Vagina (tissue), 2 donors: ENCODE measurements at places on chromosomes 4 and X.

GRCh38 chrX:88416002-88416401 is 331.0 kb upstream of the CPXCR1 start:
- no peak for DNase-seq

DNA sequence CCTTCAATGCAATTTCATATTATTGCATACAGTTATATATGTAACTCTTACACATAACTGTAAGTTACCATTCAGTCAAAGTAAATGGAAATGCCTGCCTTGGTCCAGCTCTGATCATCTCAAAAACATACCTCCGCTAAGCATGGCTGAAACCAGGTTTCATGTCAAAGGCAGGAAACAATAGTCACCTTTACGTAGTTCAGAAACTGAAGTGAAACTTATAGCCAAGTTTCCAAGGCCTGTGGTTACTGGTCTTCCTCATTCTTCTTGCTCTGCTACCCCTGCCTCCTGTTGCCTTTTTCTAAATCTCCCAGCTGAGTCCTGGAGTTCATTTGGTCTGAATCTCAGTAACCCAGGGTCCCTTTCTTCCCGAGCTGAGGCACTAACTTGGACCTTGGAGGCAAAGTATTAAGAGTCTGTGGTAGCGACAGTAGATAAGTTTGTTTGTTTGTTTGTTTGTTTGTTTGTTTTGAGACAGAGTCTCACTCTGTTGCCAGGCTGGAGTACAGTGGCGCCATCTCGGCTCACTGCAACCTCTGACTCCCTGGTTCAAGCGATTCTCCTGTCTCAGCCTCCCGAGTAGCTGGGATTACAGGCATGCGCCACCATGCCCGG is 30.8 kb downstream of the DAPP1 start:
- DNase-seq, result no peak

GRCh38 chrX:28108186-28108945 is 127.1 kb upstream of the DCAF8L1 start:
- DNase-seq, result no peak

DNA sequence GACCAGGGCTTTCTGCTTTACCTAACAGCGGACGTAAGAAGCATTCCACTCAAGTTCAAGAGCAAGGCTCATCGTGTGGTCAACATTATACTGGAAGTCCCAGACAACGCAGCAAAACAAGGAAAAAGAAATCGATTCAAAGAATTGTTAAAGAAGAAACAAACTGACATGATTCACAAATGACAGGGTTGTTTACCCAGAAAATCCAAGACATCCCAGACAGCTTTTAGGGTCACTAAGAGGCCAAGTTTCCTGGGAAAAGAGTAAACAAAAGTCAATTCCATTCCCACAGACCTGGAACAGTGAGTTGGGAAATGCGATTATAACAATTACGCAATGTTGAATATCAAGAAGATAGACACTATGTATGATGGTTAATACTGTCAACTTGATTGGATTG is 21.5 kb upstream of the HTRA3 start:
- DNase-seq, result no peak

DNA sequence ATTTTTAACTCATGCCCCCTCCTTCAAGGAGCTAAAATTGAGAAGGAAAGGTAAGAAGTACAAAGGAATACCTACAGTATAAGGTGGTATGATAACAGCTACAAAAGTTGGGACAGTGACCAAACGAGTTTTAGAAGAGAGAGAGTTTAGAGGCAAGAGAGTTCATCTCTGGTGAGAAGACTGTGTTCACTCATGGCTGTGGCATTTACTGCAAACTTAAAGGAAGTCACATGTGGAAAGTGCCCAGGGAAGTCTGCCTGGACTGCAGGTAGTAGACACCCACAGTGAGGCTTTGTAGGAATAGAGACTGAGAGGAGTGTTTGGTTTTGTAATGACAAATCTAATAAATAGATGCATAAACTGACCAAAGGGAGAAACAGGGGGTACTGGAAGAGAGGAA is 493.5 kb downstream of the IL15 start:
- no peak for DNase-seq

- DNase-seq, result no peak
These were observed 722 bp downstream of the NAAA start for GRCh38 chr4:75939890-75940691.

DNA sequence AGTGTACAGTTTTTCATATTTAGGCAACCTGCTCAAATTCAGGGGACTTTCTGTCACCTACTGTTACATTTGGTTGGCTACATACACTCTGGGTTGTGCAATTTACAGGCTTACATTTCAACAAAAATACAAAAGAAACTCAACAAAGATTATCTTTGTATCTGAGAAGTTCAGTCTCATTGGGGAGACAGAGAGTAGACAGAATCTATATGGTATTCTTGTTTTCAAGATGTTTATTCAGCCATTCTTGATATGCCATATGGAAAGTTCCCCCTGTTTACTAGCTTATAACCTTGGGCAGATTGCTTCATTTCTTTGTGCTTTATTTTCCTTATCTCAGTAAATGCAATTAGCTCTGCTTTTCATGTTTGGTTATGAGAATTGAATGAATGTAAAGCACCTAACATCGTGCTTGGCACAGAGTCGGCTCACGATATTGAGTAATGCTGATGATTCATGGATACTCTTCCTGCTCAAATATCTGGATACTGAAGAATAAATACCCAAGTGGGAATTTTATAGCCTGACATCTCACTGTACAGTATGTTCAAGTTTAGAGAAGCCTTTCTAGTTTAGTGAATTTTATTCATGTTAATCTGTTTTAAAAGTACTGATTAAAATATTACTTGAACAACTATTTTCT is 96.5 kb upstream of the PACRGL start:
- DNase-seq, result no peak

GRCh38 chr4:150852216-150852615 is 162.9 kb downstream of the LRBA start:
- DNase-seq, result no peak

- no peak for DNase-seq
These were observed 53.9 kb upstream of the RPS6KA3 start for GRCh38 chrX:20320461-20321159.

DNA sequence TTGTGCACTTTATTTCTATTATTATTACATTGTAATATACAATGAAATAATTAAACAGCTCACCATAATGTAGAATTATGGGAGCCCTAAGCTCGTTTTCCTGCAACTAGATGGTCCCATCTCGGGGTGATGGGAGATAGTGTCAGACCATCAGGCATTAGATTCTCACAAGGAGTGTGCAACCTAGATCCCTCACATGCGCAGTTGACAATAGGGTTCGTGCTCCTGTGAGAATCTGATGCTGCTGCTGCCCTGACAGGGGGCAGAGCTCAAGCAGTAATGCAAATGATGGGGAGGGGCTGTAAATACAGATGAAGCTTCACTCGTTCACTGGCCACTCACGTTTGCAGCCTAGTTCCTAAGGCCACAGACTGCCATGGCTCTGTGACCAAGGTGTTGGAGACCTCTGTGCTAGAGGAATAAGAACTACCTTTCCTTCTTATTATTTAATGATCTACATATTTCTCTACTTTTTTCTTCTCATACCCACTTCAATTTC is 492.9 kb upstream of the INTU start:
- DNase-seq, result no peak

- DNase-seq, result no peak
These were observed at the start of gene EPHA5 for GRCh38 chr4:65670331-65671031. Gene EPHA5, minus strand, starts transcription at chr4:65670489. Its CDS starts 747 bp downstream, at chr4:65669742.

- no peak for DNase-seq
These were observed 54.2 kb upstream of the RASSF6 start for GRCh38 chr4:73674451-73674919.

DNA sequence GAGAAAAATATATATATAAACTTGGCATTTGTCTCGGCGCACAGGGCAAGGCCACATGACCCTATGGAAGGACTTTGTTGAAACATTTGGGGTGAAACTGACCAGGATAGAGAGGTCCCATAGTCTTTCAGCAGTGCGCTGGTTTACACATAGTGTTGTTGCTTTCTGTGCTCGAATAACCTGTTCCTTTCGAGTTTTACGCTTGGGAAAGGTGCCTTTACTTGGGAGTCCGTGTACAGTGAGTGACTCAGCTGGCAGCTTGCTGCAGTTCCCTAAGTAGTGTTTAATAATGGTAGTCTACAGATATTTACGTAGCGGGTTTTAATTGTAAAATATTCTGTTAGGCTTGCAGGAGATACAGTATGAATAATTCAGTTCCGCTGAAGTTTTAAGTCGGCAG is 578 bp downstream of the APOOL start:
- no peak for DNase-seq

- DNase-seq, result no peak
These were observed 58.9 kb downstream of the TLR10 start for GRCh38 chr4:38723726-38724474.

DNA sequence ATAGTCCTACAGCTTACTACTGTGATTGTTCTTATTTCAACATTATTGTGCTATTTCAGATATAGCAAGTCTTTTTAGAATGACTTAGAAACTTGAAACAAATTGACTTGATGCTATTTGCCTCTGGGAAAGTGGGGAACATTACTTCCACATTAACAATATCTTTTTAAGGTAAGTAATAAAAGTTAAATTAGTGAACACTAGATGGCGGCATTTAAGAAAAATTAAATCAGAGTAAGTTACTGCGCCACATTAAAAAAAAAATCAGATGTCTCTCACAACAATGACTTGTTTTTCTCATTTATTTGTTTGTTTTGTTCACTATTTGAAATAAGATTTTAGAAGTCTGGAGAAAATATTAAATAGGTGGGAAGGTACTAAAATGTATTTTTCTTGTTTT is 1026.9 kb upstream of the SLIT2 start:
- DNase-seq, result no peak

- no peak for DNase-seq
These were observed 47.7 kb downstream of the TIGD2 start for GRCh38 chr4:89158884-89159503.

DNA sequence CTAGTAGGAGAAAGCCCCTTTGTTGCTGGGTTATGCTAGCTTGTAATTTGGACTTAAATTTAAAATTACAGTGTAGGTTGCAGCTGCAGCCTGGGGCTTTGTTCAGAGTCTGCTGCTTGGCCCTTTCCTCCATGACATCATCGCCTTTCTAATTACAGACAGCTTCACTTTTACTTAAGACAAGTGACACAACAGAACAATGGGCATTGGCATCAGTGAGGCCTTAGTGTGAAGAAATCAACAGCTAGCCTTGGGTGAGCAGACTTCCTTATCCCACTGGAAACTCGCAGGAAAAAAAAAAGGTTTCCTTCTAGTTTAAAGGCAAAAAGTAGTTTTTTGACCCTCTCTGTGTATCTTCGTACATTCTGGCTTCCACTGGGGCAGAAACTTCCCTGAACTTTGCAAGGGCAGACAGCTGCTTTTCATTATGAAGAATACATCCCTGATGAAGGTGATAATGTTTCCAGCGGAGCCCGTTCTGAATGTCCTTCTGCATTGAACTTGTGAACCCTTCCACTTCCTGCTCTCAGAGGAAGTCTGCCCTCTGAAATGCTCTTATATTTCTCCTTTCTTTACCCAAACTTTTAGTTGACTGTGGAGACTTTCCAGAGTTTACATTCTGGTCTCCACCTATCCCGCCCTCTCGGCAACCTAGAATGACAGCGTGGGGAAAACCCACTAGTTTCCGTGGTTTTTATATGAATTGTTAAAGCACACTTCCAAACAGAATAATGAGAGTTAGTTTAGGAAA is 123.2 kb upstream of the FAM9C start:
- no peak for DNase-seq

DNA sequence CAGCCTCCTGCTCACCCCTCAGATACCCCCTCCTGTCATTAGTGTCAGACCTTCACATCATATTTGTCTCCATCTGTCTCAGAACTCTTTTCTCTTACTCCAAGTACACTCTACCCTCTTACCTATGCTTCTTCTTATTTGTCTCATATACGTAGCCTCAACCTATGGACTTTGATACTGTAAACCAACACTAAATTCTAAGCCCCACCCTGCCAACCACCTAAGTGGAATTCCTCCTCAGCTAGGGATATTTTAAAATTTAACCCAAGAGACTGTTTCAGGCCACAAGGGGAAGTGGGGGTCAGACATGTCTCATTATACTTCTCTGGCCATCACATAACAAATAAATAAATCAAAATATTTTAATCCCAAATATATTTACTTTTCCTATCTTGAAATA is 778.1 kb upstream of the GRID2 start:
- no peak for DNase-seq

DNA sequence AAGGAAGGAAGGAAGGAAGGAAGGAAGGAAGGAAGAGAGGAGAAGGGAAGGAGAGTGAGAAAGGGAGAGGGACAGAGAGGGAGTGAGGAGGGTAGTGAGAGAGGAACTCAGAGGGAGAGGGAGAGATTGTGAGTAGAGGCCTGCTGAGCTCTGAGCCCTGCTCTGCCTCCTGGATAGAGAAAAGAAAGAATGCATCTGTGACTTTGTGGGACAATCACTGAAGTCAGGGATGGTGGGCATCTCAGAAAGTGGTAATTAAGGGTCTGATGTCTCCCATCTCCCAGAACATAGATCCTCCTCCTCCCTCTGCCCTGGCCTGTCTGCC is 142.9 kb upstream of the BANK1 start:
- no peak for DNase-seq

DNA sequence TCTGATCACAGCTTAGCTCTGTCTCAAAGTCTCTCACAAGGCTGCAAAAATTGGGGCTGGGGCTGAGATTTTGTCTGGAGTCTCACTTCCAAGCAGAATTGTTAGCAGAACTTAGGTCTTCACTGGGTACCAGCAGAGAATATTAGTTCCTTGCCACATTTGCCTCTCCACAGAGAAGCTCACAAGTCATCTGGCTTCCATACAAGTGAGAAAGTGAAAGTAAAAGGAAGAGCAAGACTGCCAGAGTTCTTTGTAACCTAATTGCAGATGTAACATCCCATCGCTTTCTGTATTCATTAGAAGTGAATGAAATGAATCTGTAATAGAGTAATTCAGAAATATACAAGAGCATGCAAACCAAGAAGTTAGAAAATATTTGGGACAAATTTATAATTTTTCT is 624.1 kb upstream of the GNPDA2 start:
- no peak for DNase-seq

DNA sequence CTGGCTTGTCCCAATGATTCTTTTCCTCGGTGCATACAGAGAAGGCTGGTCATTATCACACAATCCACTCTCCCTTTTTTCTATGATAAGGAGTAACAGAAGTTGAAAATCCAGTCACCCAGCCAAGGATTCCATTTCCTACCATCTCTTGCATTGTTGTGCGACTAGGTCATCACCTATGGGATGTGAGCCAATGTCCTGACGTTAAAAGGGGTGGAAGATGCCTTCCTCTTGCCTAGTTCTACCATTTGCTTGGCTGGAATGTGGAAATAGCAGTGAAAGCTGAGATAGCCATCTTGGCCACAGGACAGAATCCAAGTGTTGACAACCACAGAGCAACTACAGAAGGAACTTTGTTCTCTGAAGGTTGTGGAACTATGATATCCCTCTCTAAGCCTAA is 132.2 kb upstream of the KIT start:
- no peak for DNase-seq

- no peak for DNase-seq
These were observed 37.9 kb upstream of the HMX1 start for GRCh38 chr4:8909548-8909947.

GRCh38 chr4:146382194-146382593 is 139.5 kb downstream of the SLC10A7 start:
- no peak for DNase-seq

GRCh38 chr4:3690551-3691152 is 75.5 kb upstream of the ADRA2C start:
- DNase-seq, result no peak
